ENCODE measurements at places on chromosomes 16 and 17. TPM values are rescaled to one million over a fixed set of nuclear protein-coding genes. Genes with fewer than 3 reads are reported as not detected.

DNA sequence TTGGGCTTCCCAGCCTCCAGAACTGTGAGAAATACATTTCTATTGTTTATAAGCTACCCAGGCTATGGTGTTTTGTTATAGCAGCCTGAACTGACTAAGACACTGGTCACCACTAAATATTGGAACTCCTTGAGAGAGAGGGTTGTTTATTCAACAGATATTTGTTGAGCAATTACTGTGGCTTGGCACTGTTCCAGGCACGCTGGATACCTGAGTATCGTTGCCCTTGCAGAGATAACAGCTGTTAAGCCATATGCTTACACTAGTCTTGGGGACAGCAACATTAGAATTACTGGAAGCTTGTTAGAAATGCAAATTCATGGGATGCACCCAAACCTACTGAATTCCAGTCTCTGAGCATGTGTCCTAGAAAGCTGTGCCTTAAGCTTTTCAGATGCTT lies 230.7 kb downstream of the HS3ST4 start:
- H3K27ac ChIP-seq: no peak overlapping the region
- DNase-seq: no peak
- peaks cover 4% of the 10 kb centered on the region for H3K27me3 ChIP-seq

- DNase-seq: no peak
- no peaks in the 10 kb centered on the region for H3K27me3 ChIP-seq
- no peak overlapping the region for H3K27ac ChIP-seq
- no peak overlapping the region for H3K4me3 ChIP-seq
- H3K4me1 ChIP-seq: peaks cover 15% of the 10 kb centered on the region
Observed at GRCh38 chr17:75319904-75320691, 30.9 kb upstream of the SLC25A19 start.

HOXB1 gene
- total RNA-seq: not detected

DNA sequence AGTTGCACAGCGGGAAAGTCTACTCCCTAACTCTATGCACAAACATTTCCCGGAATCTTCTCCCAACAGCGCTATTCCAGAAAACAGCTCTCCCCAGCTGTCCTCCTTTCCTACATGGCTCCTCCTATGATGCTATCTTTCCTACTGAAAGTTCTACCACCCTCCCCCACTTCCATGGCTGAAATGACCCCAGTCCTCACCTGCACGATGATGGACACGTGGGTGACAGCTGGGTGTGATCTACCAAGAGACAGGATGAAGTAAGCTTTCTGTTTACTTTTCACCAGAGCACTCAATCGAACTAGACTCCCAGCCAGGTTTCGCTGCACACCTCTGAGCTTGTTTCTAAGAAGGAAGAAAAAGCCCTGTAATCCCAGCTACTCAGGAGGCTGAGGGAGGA lies 10.7 kb downstream of the CTC1 start:
- DNase-seq: no peak
- no peak overlapping the region for H3K27ac ChIP-seq
- no peak overlapping the region for H3K4me3 ChIP-seq
- H3K27me3 ChIP-seq: no peaks in the 10 kb centered on the region

- H3K4me3 ChIP-seq: no peak overlapping the region
- H3K4me1 ChIP-seq: peaks cover 40% of the 10 kb centered on the region
- H3K27ac ChIP-seq: peak overlapping the region; percentile 55
- H3K27me3 ChIP-seq: no peaks in the 10 kb centered on the region
- peaks cover 10% of the 10 kb centered on the region for H3K36me3 ChIP-seq
Observed at GRCh38 chr17:8292639-8293395, 2.4 kb downstream of the SLC25A35 start.

- H3K4me1 ChIP-seq: no peaks in the 10 kb centered on the region
- no peak overlapping the region for H3K27ac ChIP-seq
- H3K27me3 ChIP-seq: peaks cover 26% of the 10 kb centered on the region
- H3K4me3 ChIP-seq: no peak overlapping the region
- DNase-seq: peak; percentile 18
Observed at GRCh38 chr17:79902146-79902791, 63.0 kb upstream of the CBX4 start.

TBC1D3I gene
- 0.88 TPM for total RNA-seq

SYT17 gene
- total RNA-seq: not detected

Data from activated naive CD8-positive, alpha-beta T cell treated with anti-CD3 and anti-CD28 coated beads, Interleukin-2, amount 10 ng/mL, durations not matched to agents 7 days and 5 days (primary cell).